DMS79 (cell line): ENCODE measurements at places on chromosomes 12 and 14.
A peak's percentile ranks its signal among the peaks of the same experiment; 100 is the strongest.

DNA sequence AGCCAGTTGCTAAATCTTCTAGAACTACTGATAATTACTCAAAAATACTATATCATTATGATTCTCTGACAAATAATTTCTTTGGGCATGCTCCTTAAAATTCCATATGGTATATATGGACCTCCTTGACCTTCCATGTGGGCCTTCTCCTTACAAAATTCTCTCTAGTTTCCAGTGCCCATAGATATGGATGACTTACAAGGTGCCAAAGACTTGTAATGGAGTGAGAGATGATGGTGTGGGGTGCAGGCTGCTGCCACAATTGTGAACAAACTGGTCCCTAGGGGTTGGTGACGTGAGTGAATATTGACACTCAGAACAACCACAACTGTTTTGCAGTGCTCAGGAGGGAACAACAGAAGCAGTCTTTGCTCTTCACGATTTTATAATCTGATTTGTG lies 378.9 kb downstream of the SNAPC1 start:
- DNase-seq, result no peak

- no peak for DNase-seq
These were observed 4.5 kb downstream of the DDHD1 start for GRCh38 chr14:53148671-53149070.

DNA sequence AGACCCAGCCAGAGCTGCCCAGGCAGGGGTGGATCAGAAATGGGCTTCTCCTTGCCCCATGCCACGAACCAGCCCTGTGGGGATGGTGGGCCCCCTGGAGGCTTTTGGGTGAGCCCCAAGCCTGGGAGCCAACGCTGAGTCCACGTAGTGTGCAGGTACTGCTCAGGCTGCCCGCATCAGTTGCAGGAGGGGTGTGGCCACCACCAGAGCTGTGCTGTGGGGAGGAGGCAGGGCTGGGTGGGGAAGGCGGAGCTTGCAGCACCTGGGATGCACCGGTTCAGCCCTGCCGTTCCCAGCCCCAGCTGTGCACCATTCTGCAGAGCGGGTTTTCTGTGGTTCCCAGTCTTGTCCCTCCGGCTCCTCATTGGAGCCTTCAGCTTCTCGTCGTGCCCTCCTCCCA lies 36.3 kb downstream of the IL31 start:
- peak; percentile 74 for DNase-seq

DNA sequence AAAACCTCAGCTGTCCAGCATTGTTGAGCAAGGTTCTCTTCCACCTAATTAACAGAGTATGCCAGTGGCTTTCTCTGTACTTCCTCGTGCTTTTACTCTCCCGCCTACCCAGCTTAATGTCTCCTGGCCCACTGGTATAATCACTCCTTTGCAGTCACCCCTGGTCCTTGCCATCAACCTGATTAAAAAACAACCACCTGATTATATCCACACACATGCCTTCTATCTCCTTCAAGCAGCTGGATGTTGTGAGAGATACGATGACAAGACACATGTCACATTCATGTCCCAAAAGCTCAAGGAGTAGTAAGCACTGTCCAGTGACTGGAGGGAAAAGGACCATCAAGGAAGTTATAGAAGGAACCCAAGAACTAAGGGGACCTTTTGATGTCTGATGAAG lies 241.3 kb upstream of the GRIP1 start:
- no peak for DNase-seq

DNA sequence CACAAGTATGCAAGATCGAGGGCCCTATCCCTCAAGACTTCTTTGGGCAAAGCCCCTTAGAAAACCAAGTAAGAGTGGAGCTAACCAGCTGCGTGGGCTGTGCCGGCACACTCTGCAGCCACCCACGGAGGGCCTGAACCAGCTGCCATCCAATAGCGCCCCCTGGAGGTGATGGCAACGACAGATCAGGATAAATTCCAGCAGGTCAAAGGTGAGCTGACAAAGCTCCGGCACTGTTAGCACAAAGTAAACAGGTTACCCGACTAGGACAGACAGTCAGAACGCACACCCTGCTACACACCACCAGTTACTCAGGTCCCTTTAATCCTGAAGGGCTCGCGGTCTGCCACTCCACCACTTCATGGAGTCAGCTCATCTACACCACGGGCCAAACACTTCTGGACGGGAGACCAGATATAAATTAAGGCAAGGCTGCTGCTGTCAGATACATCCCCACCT lies 4.9 kb downstream of the ZBTB39 start:
- DNase-seq, result no peak

- DNase-seq, result no peak
These were observed 61.3 kb downstream of the CDK17 start for GRCh38 chr12:96338852-96339471.

GRCh38 chr14:55255979-55256378 lies 15.2 kb upstream of the FBXO34 start:
- no peak for DNase-seq

DNA sequence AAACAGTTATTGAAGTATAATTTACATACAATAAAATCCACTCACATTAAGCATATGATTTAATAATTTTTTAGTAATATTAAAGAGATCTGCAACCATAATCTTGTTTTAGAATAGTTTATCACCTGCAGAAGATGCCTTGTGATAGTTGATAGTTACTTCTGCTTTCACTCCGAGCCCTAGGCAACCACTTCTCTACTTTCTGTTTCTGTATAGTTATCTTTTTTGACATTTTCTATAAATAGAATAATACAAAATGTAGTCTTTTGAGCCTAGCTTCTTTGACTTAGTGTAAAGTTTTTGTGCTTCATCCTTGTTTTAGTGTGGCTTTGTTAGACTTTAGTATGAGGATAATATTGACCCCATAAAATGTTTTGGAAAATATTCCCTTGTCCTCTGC lies 111.0 kb downstream of the MNAT1 start:
- no peak for DNase-seq

GRCh38 chr14:90649083-90649482 lies 167.1 kb downstream of the TTC7B start:
- peak; percentile 73 for DNase-seq

DNA sequence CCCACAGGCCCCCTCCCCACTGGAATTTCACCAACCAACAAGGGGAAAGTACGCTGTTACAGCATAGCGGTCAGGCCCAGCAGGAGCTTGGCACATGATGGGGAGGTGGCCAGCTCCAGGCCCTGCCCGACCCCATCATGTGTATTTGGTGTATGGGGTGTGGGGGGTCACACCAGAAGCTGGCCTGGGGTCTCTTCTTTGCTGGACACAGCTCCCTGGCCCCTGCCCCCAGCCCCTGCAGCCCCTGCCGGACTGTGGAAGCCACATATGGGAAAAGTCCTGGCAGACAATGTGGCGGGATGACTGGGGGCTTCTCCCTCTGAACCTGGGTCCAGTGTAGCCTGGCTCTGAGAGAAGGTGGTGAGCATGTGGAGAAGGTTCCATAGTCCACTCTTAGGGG lies 12.4 kb downstream of the NGB start:
- no peak for DNase-seq

DNA sequence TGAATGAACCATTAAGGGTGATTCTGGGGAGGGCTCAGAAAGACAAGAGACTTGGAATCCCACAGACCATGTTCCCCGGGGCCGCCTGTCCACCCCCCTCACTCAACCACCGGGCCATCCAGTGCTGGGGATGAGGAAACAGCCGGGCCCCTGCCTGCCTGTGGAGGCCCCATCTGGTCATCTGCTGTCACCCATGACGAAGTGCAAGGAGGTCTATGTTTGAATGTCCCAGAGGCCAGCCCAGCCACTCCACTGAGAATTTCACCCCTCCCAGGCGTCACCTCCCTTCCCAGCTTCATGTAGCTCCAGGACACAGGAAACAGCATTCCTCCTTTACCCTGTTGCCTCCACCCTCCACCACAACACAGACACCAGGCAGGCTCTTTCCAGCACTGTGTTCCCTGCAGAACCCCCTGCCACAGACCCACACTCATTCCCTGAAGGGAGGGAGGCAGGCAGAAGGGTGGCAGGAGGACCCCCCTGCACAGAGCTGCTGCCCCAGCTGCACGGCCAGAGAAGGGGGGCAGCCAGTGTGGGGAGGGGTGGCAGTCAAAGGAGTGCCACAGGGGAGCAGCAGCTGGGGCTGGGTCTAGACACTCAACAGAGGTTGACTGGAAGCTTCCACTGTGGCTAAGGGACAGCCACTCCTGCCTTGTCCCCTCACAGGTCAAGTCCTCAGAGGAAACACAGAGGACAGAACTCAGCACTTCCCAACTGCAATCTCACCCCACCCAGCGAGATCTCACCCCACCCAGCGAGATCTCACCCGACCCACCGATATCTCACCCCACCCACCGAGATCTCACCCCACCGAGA lies 50.3 kb upstream of the PPP2R5C start:
- DNase-seq, result no peak

DNA sequence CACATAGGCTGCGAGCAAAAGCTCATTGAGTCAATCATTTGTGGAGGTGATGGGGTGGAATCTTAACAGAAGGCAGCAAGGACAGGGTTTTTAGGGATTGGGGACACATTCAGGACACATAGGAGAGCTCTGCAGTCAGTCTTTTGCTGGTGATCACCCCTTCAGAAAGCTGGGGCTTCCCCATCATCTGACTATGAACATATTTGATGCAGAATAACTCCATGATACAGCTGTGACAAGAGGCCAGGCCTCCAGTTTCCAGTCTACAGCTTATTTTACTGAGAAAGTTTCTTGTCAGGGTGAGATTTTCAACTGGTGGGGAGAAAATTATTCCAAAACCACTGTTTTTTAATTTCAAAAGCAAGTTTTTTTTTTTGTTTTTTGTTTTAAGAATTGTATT lies 134.2 kb downstream of the TMEM30B start:
- DNase-seq, result no peak

DNA sequence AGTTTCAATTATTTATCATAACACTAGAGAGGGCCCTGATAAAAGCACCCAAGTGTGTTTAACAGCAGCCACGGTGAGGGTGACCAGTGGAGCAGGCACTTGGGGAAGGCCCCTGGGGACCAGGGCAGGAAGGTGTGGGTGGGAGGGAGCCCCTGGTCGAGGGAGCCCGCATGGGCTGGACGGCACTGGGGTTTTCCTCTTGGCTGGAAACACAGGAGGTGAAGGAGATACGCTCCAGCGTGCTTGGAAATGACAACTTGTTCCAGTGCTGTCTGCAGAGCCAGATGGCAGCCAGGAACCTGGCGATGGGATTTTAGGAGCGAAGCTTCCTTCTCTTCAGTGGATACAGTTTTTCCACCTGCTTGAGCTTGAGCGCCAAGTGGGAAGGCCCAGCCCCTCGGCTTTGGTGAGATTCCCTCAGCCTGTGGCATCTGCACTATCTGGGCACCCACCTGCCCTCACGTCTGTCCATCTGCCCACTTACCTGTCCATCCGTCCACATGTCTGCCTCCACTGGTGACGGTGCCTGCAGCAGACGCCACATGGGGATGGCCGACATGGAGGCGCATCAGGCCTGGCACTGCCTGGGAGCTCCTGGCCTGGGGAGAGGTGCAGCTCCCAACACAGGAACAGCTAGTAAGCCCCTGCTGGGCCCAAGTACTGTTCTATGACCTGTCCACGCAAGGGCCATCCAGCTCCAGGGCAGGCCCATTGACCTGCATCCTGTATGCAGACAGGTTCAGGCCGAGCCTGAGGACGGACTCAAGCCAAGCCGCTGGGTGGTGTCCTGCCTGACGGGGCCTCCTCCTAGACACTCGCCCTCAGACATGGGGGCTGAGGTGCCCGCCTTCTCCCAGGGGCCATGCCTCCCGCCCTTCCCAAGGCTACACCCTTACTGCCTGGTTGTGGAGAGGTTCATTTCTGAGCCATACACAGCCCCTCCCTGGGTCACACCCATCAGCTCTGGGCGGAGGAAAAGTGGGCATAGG lies 192.2 kb upstream of the C14orf180 start:
- peak; percentile 56 for DNase-seq
